Urinary bladder (tissue), 4 donors: ENCODE measurements at places on chromosomes 4 and X. TPM values are rescaled to one million over a fixed set of nuclear protein-coding genes. Genes with fewer than 3 reads are reported as not detected.

The TRAM1L1 gene
- 7.2 TPM for total RNA-seq

The TCEAL8 gene
- total RNA-seq: 202 TPM

The SOX3 gene
- not detected for total RNA-seq

The MAGEA1 gene
- total RNA-seq: not detected

The C4orf50 gene
- 0.32 TPM for total RNA-seq

The RHOH gene
- total RNA-seq: 1.6 TPM

The CNGA1 gene
- total RNA-seq: 8.2 TPM

The ARMCX1 gene
- total RNA-seq: 71.3 TPM

The CT45A2 gene
- not detected for total RNA-seq

The AKAP4 gene
- 0.32 TPM for total RNA-seq

The UGT2B15 gene
- 0.26 TPM for total RNA-seq

The CYLC1 gene
- total RNA-seq: not detected
